ENCODE measurements at places on chromosomes 12 and 14.
A peak's percentile ranks its signal among the peaks of the same experiment; 100 is the strongest.

- no peak for DNase-seq
These were observed 37.2 kb downstream of the TNFAIP2 start for GRCh38 chr14:103160321-103161053.

DNA sequence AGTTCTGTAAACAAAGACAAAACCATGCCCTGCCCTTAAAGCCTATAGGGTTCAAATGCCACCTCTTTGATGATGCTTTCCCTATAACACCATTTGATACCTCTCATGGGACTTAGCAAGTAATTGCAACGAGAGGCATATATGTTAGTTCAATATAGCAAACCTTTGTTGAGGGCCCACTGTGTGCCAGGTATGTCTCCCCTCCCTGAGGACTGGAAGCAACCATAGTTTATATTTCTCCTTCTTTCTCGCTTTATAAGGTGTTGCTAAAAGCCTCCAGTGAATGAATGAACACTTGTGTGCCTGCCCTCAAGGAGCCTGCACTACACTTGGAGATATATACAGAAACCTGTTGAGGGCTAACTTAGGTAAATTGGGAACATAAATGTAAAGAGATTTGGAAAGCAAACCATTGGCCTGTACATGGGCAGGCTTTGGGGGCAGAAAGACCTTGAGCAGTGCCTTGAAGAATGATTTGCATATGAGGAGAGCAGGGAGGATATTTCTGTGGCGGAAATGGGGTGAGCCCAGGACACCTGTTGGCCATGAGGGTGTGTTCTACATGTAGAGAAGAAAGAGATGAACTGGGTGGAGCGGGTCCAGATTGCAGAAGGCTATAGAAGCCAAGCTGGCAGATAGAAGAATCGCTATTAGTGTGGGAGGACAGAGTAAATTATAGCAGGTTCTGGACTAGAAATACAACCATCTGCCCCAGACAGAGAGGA, 1.8 kb upstream of the CKAP4 start:
- DNase-seq = no peak

- DNase-seq = no peak
These were observed 74.1 kb downstream of the PLXNC1 start for GRCh38 chr12:94222351-94223084.

DNA sequence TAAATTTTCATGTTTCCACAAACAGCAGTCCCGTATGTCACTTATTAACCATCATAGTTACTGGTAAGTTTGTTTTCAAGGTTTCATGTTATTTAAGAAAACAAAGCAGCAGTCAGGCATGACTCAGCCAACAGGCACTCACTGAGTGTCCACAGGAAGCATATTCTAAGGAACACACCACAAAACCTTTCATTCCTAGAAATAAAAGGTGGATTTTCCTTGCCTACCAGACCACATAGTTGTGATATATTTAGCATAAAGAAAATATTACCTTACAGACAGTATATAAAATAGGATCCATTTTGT, 143.3 kb upstream of the AVPR1A start:
- DNase-seq = peak; percentile 15

GRCh38 chr12:70619471-70620152, 17.6 kb downstream of the PTPRB start:
- DNase-seq = no peak

- DNase-seq = no peak
These were observed 237.6 kb upstream of the SFSWAP start for GRCh38 chr12:131473261-131473660.

DNA sequence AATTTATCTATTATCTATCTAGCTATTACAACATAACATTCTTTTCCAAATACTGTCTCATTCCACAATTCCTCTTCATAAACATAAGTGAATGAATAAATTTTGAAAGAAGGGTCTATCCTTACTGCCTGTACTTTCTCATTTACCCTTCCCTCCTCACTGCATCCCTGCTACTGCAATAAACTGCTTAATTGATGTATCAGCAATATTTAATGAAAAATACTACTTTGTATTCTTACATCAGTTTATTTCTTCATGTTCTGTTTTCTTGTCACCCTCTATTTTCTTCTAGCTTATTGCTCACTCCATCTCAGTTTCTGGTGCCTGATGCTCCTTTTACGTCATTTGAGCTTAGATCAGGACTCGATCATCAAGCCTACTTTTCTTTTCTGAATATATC, 695.7 kb upstream of the ATXN7L3B start:
- no peak for DNase-seq

DNA sequence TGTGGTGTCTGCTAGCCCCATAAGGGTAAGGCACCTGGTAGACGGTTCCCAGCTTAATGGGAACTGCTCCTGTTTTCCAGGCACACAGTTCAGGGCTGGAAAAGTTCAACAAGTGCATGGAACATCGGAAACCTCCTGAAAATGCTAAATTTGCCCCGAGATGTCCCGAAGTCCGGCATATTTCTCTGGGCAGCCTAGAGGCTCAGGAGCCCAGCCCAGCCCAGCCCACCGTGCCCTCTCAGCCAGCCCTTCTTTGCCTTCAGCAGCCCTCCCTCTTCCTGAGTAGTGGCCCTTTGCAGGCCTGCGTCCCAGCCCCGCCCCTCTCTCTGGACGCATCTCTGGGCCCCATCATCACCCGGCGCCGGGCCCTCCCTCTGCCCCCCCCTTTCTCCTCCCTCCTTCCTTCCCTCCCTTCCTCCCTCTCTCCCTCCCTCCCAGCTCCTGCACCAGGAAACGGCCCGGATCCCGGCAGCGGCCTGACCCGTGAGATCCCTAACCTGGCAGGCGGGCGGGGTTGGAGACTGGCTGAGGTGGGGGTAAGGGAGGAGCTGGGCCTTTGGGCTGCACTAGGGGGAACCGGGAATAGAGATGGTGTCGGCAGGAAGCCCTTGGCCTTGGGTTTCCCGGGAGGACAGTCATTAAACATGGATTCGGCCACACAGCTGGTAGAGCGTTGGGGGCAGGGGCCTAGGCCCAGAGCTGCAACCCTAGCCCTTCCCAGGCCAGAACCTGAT, at the start of gene BCL2L2:
BCL2L2 (plus strand) TSS at position 422 of the 734 bp plus-strand sequence. CDS start 935 bp downstream, outside the sequence.
- DNase-seq = peak; percentile 42

GRCh38 chr12:51388846-51389245, 2.4 kb downstream of the GALNT6 start:
- no peak for DNase-seq

- DNase-seq = no peak
These were observed 5.1 kb downstream of the PAPLN start for GRCh38 chr14:73242357-73242901.

GRCh38 chr14:42140831-42141279, 534.2 kb downstream of the LRFN5 start:
- DNase-seq = no peak

- DNase-seq = no peak
These were observed 99.3 kb downstream of the SINHCAF start for GRCh38 chr12:31226639-31227038.

- no peak for DNase-seq
These were observed 2.8 kb downstream of the CYP27B1 start for GRCh38 chr12:57763881-57764661.

GRCh38 chr12:106248846-106249371, 1.1 kb upstream of the CKAP4 start:
- DNase-seq = no peak

GRCh38 chr14:103989964-103990363, 47.6 kb upstream of the RD3L start:
- DNase-seq = no peak

DNA sequence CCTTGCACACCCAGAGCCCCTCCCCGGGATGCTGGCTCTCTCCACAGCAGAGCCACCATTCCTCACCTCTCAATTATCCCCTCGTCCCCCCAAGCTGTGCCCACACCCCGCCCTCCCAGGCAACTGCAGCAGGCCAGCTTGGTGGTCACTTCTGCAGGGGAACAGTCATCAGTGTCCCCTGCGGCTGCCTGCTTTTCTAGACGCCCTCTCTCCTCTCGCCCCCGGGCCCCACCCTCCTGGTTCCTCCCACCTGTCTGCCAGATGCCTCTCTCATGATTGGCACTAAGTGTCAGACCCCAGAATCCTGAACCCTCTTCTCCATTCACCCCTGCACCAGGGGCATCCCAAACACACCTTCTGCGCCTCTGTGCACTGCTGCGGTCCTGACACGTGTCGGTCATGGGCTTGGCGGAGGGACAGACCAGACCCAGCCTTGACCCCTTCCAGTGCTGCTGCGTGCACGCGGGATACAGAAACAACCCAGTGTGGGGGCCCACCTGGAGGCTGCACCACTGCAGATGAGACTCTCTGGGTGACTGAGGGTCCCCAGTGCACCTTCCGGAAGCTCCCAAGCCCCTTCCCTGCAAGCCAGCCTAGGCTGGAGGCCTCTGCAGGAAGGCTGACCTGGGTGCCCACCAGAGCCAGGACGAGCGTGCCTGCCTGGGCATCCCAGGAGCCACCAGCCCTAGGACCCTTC, 99.5 kb downstream of the SETD3 start:
- DNase-seq = no peak

- DNase-seq = no peak
These were observed 51.3 kb downstream of the KLRG1 start for GRCh38 chr12:9040484-9041186.

GRCh38 chr12:121811434-121812319, 7.9 kb downstream of the SETD1B start:
- peak; percentile 88 for DNase-seq

DNA sequence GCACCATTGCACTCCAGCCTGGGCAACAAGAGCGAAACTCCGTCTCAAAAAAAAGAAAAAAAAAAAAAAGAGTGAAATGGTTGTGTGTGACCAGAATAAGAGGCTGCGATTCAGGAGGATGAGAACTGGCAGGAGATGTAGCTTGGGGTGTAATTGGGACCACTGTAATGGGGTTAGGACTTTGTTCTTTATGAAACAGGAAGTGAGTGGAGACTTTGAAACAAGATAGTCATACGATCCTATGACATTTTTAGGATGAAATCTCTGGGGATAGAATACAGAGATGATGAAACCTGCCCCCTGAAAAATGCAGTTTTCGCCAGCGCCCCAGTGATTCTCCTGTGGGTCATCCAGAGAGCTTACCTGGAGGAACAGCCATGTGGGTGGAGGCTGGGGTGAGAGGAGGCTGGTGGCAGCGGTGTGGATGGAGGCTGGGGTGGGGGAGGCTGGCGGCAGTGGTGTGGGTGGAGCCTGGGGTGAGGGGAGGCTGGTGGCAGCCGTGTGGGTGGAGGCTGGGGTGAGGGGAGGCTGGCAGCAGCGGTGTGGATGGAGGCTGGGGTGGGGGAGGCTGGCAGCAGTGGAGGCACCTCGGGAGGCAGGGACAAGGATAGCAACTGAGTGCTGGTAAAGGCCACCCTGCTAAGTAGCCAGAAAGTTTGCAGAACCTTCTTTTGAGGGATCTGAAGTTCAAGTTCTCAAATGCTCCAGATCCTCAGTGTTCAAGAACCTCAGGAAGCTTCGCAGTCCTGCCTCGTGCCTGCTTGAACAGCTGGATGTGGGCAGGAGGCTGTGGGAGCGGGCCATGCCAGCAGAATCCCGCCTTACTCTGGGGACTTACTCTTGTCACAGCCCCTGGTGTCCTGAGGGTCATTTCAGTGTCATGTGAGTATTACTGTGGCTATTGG, 20.2 kb downstream of the FBXL14 start:
- no peak for DNase-seq

DNA sequence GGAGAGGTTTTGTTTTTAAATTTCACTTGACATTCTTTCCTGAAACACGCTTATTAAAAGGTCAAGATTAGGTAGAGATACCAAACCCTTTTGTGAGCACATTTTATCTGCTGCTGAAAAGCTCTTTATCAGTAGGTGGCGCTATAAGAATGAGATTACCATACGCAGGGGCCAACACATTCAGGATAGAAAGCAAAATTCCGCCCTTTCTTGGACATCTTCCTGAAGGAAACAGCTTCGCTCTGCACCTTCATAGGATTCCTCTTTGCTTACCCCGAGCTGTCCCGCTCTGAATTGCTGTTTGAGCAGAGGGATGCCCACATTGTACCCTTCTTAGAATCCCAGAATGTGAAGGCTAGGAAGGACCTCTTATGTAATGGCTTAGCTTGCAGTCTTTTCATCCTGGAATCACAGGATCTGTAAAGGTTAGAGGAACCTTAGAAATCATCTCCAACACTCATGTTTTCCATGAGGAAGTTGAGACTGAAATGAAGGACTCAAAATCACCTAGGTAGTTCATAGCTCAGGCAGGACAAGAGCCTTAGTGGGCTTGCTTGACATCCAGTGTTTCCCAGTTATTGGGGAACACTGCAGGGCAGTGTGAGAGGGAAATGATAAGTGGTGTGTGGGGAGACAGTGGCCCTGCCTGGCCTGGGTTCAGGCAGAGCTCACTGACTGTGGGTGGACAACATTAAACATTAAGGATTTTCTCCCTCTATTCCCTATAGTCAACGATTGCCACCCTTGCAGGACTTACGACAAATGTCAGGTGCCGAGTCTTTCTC, 38.7 kb upstream of the CRY1 start:
- DNase-seq = peak; percentile 47

DNA sequence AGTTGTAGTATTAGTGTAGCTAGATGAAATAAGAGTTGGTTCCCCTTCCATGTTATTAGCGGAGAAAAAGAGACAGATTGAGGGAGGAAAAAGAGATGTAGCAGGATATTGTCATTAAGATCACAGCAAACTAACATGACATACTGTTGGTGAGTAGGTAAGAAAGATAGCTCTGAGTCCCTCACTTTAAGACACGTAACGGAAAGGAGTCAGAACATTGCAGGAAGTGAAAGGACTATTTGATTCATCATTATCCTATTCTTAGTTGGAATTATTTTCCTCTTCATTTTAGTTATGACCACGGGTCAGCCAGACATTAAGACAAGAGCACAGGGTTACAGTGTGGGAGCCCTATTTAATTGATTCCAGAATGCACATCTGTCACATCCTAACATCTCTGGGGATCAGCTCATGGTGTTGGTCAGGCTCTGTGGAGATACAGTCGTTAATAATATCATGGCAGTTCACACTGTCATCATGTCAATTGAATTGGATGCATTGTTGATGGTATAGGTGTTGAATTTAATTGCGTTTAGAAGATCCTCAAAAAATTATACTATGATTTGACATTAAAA, 55.0 kb downstream of the TMX1 start:
- no peak for DNase-seq

GRCh38 chr12:125100551-125101434, 35.6 kb downstream of the AACS start:
- no peak for DNase-seq

- no peak for DNase-seq
These were observed 79.5 kb downstream of the SLC25A47 start for GRCh38 chr14:100402631-100403030.

- no peak for DNase-seq
These were observed 884 bp upstream of the AMN1 start for GRCh38 chr12:31729705-31730104.

DNA sequence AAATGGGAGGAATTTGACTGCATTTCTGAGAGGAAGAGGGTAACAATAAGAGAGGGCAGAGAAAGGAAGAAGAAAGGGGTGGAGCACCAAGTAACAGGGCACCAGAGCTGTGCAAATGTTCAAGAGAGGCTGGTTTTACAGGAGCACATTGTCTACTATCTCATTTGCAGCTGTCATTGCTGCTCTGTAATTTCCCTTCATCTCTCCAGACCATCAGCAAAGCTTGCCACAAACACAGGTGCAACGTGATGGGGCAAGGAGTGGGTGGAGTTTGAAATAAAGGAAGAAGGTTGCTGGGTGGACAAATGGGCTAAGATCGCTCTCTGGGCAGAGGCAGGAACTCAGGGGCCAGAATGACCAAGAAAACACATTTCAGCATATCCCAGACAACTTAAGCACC, 47.9 kb upstream of the PLEKHG6 start:
- DNase-seq = no peak

- no peak for DNase-seq
These were observed 18.0 kb upstream of the SLC38A4 start for GRCh38 chr12:46843811-46844210.
